Karpas-422 (cell line): ENCODE measurements at places on chromosomes 7 and 10. TPM values are rescaled to one million over a fixed set of nuclear protein-coding genes. Genes with fewer than 3 reads are reported as not detected.

STRIP2 gene
- total RNA-seq, result 0.15 and 0.22 TPM in 2 replicates

RTKN2 gene
- total RNA-seq, result not detected in 2 replicates

ALOX5 gene
- 480 and 661 TPM in 2 replicates for total RNA-seq

TMEM225B gene
- total RNA-seq, result 1.6 TPM in 1 of 2 replicates, not detected in the other

SFRP5 gene
- not detected in 2 replicates for total RNA-seq

SPDYE2 gene
- total RNA-seq, result not detected in 2 replicates

DNA sequence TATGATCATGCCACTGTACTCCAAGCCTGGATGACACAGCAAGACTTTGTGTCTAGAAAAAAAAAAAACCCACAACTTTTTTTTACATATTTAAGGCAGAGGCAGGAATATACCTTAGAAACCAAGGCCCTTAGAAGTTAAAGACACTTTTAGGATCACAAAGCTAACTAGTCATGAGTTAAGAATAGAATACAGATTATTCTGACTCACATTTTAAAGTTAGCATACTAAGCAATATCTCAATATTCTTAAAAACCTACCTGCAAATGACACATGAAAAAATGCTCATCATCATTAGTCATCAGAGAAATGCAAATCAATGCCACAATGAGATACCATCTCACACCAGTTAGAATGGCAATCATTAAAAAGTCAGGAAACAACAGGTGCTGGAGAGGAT is 177.7 kb downstream of the CHCHD3 start:
- no peak for DNase-seq

- DNase-seq, result no peak
These were observed 19.0 kb upstream of the COL1A2 start for GRCh38 chr7:94375691-94376090.

- DNase-seq, result no peak
These were observed 128.2 kb upstream of the TCERG1L start for GRCh38 chr10:131439705-131440104.

- DNase-seq, result no peak
These were observed 59.9 kb downstream of the TNRC18 start for GRCh38 chr7:5363729-5364128.
